A673 (cell line): ENCODE measurements at places on chromosomes 7 and 10. TPM values are rescaled to one million over a fixed set of nuclear protein-coding genes. Genes with fewer than 3 reads are reported as not detected.

DNA sequence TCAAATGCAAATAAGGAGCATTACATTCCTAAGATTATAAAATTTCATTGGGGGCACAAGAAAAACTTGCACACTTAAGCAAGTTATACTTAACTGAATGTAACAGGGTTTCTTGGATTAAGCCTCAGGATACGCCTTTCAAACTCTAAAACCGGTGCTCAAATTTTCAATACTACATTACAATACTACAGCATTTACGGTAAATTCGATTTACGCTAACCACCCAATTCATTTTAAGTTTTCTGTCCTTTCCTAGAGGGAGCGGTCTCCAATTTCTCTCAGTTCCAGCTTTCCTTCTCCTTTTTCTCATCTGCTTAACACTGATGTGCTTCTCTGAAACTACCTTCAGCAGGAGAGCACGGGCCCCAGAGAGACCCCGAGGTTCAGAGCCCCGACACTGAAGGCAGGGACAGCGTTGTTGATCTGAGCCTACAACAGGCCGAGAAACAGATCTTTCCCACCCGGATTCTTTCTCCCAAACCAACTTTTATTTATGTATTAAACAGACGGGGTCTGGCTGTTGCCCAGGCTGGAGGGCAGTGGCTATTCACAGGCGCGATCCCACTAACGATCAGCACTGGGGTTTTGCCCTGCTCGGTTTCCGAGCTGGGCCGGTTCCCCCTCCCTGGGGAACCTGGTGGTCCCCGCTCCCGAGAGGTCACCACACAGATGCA lies 798 bp downstream of the ZNF425 start:
- H3K27me3 ChIP-seq, result no peaks in the 10 kb centered on the region
- peak overlapping the region; percentile 95 for H3K4me3 ChIP-seq
- no peak for DNase-seq
- peaks cover 10% of the 10 kb centered on the region for H3K36me3 ChIP-seq

- H3K27ac ChIP-seq, result no peak overlapping the region
- no peak overlapping the region for H3K4me3 ChIP-seq
- H3K4me1 ChIP-seq, result no peaks in the 10 kb centered on the region
Observed at GRCh38 chr10:122252805-122253204, 18.3 kb upstream of the BTBD16 start.

- peaks cover 54% of the 10 kb centered on the region for H3K4me1 ChIP-seq
- no peaks in the 10 kb centered on the region for H3K36me3 ChIP-seq
- H3K27ac ChIP-seq, result peak overlapping the region; percentile 51
Observed at GRCh38 chr10:32950591-32951108, 7.4 kb downstream of the ITGB1 start.

DNA sequence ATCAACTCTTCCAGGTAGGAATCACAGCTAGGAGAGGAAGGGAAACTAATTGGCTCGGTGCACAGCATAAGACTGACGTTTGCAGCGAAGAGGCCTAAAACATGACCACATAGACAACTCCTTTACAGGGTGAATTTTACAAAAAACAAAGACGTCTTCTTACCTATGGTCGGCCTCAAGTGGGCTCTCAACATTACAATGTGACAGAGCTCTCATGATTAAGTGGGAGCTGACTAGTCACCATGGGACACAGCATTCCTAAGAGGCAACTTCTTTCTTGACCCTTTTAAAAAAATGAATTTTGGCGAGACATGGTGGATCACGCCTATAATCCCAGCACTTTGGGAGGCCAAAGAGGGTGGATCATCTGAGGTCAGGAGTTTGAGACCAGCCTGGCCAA lies 4.6 kb downstream of the PDIA4 start:
- peaks cover 34% of the 10 kb centered on the region for H3K36me3 ChIP-seq
- no peak for DNase-seq
- H3K27me3 ChIP-seq, result no peaks in the 10 kb centered on the region
- H3K4me3 ChIP-seq, result no peak overlapping the region
- peak overlapping the region; percentile 61 for H3K27ac ChIP-seq
- H3K4me1 ChIP-seq, result peaks cover 39% of the 10 kb centered on the region

DNA sequence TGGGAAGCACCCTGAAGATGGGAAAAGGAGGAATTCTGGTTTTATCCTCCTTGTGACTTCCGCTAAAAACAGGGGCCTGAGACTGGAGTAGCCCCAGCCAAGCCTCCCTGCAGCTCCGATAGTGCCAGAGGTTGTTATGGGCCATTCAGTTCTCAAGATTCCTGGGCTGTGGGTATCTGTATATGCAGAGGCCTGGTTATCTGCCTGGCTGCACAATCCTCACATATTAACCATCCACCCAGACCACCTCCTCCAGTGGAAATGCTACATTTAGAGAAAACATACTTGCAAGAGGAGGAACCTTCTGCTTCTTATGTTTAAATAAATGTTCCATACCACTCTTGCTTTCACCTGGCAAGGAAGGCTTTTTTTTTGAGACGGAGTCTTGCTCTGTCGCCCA lies 34.6 kb downstream of the ARL3 start:
- H3K36me3 ChIP-seq, result no peaks in the 10 kb centered on the region
- no peak for DNase-seq

The ELN gene
- 47.6 and 65.9 TPM in 2 replicates for total RNA-seq

GRCh38 chr10:107544706-107545520 lies 380.4 kb upstream of the SORCS1 start:
- H3K4me3 ChIP-seq, result no peak overlapping the region
- H3K4me1 ChIP-seq, result no peaks in the 10 kb centered on the region
- no peaks in the 10 kb centered on the region for H3K36me3 ChIP-seq
- no peaks in the 10 kb centered on the region for H3K27me3 ChIP-seq
- peak; percentile 0 for DNase-seq
- H3K27ac ChIP-seq, result no peak overlapping the region

DNA sequence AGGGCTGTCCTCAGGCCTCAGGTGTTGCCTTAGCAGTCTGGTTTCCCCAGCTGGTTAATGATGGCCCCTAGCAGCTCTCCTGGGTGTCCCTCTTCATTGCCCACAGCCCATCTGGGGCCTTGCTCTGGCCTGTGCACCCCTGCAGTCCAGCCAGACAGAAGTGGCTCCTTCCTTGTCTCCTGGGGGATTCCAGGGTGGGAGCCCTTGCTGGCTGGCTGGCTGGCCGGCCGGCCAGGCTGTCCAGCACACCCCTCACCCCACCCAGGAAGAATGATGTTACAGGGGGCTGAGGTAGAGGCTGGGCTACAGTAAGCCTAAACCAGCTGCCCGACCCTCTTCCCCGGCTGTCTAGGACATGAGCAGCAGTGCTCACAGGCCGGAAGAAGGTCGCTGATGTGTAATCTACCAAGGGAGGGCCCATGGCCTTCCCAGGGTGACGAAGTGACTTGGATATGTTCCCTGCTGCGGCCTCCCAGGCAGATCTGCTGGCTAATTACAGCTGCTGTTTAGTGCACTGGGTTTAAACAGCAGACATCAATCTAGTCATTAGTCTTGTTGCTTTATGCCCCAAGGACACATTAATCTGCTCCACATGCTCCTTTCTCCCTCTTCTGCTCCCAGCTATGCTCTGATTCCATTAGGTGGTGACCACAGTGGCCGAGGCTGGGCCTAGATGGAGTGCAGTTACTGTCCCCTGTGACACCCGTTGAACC lies 53.8 kb upstream of the LRRC4 start:
- no peaks in the 10 kb centered on the region for H3K4me1 ChIP-seq
- H3K27ac ChIP-seq, result no peak overlapping the region

The ATXN7L1 gene
- total RNA-seq, result 29.9 and 32.8 TPM in 2 replicates

DNA sequence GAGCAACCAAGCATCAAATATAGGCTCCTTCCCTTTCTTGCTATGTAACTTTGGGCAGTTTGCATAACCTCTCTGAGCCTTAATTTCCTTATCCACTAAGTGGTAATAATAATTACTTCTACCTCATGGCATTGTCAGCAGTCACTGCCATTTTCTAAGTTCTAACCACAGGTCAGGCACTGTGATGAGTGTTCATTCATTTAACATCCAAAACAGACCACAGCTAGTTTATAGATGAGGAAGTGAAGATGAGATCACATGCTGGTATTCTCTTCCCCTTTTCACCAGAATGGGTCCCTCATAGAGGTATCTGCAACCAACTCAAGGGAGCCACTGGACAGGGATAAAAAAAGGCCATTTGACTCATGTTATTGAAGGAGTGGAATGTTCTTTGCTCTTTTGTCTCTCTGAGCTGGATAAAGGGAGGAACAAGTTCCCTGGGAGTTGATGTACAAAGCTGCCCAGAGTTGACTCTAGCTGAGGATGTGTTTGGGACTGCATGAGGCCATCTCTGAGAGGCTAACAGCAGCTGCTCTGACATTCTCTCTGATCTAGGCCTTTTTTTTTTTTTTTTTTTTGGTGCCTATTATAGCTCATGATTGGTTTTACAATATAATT lies 65.0 kb downstream of the DNAJC12 start:
- H3K36me3 ChIP-seq, result no peaks in the 10 kb centered on the region
- no peak overlapping the region for H3K27ac ChIP-seq
- no peak overlapping the region for H3K4me3 ChIP-seq
- H3K4me1 ChIP-seq, result no peaks in the 10 kb centered on the region
- DNase-seq, result no peak

GRCh38 chr7:104486931-104487330 lies 158.5 kb downstream of the LHFPL3 start:
- H3K27ac ChIP-seq, result no peak overlapping the region
- peaks cover 9% of the 10 kb centered on the region for H3K27me3 ChIP-seq
- DNase-seq, result no peak
- no peaks in the 10 kb centered on the region for H3K36me3 ChIP-seq
- H3K4me3 ChIP-seq, result no peak overlapping the region
- H3K4me1 ChIP-seq, result no peaks in the 10 kb centered on the region

GRCh38 chr7:18895456-18895855 lies 222.0 kb downstream of the TWIST1 start:
- H3K27ac ChIP-seq, result no peak overlapping the region
- no peaks in the 10 kb centered on the region for H3K36me3 ChIP-seq
- no peak overlapping the region for H3K4me3 ChIP-seq
- peaks cover 23% of the 10 kb centered on the region for H3K27me3 ChIP-seq

The SKIDA1 gene
- total RNA-seq, result 4.4 and 4.9 TPM in 2 replicates

The PRKAR2B gene
- total RNA-seq, result 4.8 and 4.9 TPM in 2 replicates

The SLC26A5 gene
- not detected in 2 replicates for total RNA-seq

GRCh38 chr10:54808186-54808935 lies 7.3 kb upstream of the PCDH15 start:
- no peaks in the 10 kb centered on the region for H3K4me1 ChIP-seq
- H3K27ac ChIP-seq, result no peak overlapping the region
- no peaks in the 10 kb centered on the region for H3K27me3 ChIP-seq
- H3K4me3 ChIP-seq, result no peak overlapping the region
- DNase-seq, result no peak

The VENTX gene
- not detected in 2 replicates for total RNA-seq

GRCh38 chr7:44963364-44964290 lies 15.2 kb downstream of the MYO1G start:
- H3K4me3 ChIP-seq, result no peak overlapping the region
- H3K27me3 ChIP-seq, result peaks cover 18% of the 10 kb centered on the region
- DNase-seq, result no peak
- H3K36me3 ChIP-seq, result no peaks in the 10 kb centered on the region

DNA sequence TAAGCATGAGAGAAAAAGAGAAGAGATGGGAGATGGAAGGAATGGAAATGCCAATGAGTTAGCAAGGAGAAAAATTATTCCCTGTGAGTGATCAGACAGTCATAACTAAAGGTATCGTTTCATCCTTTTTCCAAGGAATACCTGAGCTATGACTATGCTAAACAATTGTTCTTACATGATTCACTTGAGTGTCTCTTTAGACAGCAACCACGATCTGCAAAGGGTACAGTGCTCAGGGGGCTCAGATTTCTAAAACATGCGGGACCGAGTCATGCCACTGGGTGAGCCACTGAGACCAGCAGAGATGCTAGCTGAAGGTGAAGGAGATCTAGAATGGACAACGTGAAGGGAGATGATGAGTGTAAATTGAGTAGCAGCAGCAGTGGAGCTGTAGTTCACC lies 78.0 kb upstream of the CTTNBP2 start:
- H3K27me3 ChIP-seq, result no peaks in the 10 kb centered on the region
- H3K36me3 ChIP-seq, result no peaks in the 10 kb centered on the region
- no peaks in the 10 kb centered on the region for H3K4me1 ChIP-seq
- H3K27ac ChIP-seq, result no peak overlapping the region
- no peak for DNase-seq
